GM23338 (cell line): ENCODE measurements at places on chromosomes 16 and 17. TPM values are rescaled to one million over a fixed set of nuclear protein-coding genes. Genes with fewer than 3 reads are reported as not detected.

MINK1 gene
- 42.1 and 54.9 TPM in 2 replicates for total RNA-seq

DNA sequence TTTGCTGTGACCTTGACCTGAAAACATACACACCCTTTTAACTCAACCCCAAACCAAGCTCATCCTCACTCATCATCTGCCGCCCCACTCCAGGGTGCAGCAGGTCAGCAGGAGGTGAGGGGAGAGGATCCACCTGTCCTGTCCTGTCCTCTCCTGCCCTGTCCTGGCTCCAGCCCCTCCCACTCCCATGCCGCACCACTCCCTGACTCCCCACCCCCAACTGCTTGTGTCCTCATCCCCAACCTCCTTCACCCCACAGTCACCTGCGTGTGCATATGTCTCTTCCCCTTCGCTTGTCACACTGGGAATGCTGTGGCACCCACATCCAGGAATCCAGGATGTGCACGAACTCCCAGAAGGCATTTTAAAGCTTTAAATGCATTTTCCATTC is 15.6 kb downstream of the NGFR start:
- DNase-seq: no peak

ODAD4 gene
- total RNA-seq: 0.12 and 1.8 TPM in 2 replicates

- DNase-seq: no peak
Observed at GRCh38 chr16:23584186-23585076, 11.7 kb downstream of the NDUFAB1 start.

XAF1 gene
- not detected in 2 replicates for total RNA-seq
